ENCODE measurements at places on chromosomes 16 and 17. TPM values are rescaled to one million over a fixed set of nuclear protein-coding genes. Genes with fewer than 3 reads are reported as not detected.
A peak's percentile ranks its signal among the peaks of the same experiment; 100 is the strongest.

Gene KCNG4
- not detected for total RNA-seq

- DNase-seq = no peak
These were observed 7.9 kb upstream of the RNF222 start for GRCh38 chr17:8405499-8406016.

- peak; percentile 71 for DNase-seq
These were observed 134.1 kb downstream of the CA10 start for GRCh38 chr17:52024300-52024870.

DNA sequence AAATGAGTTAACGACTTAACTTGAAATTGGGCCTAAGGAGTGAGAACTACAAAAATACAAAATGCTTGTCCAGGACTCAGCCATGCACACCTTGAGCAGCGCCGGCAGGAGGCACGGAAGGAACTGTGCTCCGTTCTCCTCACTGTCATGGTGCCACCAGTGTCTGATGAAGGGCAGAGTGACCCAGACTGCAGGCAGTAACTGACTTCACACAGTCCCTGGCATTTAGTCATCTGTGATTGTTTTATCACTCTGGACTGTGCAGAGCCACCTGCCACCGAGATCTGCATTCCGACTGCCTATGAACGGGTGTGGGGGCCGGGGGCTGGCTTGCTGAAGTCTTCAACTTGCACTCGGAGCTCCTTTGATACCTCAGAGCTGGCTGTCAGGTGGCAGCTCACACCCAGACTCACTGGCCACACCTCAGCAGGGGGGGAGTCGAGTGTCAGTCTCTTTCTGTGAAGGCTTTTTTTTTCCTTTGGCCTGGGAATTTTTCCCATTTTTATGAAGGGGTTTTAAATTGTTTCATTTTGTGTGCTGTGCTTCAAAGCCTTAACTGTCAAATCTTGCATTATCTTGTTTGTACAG lies 20.2 kb upstream of the ENDOV start:
- DNase-seq = no peak

GRCh38 chr16:11296351-11296705 lies 15.2 kb upstream of the PRM1 start:
- no peak for DNase-seq

DNA sequence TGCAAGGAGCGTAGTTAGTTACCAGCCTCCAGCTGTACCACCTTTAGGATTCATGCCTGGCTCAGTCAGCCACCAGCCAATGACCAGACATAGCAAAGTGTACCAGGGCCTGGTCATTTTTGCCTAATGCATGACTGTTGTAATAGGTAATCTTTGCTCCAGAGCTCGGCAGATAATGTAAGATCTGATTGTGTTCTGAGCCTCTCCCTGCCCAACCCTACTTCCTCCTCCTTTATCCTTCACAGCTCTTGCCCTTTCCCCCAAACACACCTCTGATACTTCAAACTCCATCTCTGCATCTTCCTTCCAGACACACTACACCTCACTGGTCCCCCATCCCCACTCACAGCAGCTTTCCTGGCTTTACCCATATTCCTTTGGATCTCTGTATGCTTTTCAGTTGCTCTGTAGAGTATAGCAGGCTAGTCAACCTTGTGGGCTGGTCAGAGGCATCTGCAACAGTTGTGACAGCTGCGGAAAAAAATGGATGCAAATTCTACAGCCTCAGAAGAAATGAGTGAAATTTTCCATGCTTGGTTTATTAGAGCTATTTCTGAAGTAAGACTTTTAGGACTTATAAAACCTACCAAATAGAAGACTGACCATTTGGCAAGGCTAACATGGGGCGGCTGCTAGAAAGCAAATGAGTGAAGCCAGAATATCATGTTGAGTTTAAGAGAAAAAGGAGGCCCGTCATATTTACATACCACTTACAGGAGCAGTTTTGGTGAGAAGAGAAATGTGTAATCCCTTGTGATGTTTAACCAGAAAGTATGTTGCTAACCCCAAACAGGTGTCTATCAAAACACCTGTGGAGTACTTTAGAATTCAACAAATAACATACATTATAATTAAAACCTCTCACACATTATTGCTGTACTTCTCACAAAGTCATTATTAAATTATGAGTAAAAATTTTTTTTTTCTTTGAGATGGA lies 19.9 kb upstream of the C16orf87 start:
- no peak for DNase-seq

- peak; percentile 62 for DNase-seq
These were observed 322.5 kb downstream of the PMP22 start for GRCh38 chr17:14942526-14943190.

DNA sequence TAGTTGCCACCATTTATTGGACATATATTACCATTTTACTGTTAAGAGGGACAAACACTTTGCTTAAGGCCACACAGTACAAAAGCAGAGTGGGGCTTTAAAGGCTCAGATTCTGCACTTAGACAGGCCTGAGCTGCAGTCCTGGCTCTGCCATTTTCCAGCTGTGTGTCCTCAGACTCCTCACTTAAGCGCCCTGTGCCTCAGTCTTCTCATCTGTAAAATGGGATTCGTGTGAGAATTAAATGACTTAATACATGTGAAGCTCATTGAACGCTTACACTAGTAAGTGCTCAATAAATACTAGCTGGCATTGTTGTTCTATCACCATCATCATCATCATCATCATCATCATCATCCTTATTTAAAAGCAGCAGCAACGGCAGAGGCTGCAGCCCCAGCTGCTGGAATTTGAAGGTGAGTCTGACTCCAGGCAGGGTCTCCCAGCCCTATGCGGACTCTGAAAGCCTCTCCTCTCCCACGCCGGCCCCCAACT lies 445 bp upstream of the CACNG5 start:
- DNase-seq = no peak

DNA sequence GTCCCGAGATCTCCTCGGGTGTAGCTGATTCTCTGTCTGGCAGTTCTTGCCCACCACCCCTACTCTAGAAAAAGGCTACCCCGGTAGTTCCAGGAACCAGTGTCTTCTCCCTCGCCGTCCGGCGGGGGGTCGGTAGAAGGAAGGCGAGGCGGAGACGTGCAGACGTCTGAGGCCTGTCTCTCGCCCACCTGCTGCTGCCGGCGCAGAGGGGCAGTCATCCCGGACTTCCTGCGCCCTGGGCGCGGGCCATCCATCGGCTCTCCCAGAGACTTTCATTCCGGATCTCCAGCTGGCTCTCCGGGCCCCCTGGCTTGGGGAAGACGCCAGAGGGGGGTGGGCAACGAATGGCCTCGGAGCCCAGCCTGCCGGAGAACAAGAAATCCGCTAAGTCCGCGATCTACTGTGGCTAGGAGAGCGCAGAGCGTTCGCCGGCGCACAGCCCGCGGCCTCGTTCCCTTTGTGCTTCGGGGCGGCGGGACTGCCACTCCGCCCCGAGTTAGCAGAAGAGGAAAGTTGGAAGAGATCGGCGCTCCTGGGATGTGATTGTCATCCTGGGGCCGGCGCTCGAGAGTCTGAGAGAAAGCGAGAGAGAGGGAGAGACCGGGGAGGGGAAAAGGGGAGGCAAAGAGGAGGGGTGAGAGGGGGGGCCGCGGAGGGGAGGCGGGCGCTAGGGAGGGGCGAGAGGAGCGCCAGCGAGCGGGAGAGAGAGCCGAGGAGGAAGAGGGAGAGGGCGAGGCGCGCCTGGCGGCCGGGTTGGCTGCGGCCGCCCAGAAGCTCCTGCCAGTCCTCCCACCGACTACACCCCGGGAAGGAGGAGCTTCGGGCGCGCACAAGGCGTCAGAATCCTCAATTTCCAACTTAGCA lies at the start of gene IRX5:
Gene IRX5, plus strand, starts transcription at position 861 of the 864 bp plus-strand sequence. CDS start 334 bp downstream, outside the sequence.
- DNase-seq = peak; percentile 100
